Activated CD4-positive, CD25-positive, alpha-beta regulatory T cell treated with anti-CD3 and anti-CD28 coated beads, Interleukin-2, amount 50 U/mL, for 16 hours (primary cell): ENCODE measurements at places on chromosomes 1 and 21.

- DNase-seq = no peak
These were observed 22.8 kb downstream of the NEK7 start for GRCh38 chr1:198179556-198179981.

DNA sequence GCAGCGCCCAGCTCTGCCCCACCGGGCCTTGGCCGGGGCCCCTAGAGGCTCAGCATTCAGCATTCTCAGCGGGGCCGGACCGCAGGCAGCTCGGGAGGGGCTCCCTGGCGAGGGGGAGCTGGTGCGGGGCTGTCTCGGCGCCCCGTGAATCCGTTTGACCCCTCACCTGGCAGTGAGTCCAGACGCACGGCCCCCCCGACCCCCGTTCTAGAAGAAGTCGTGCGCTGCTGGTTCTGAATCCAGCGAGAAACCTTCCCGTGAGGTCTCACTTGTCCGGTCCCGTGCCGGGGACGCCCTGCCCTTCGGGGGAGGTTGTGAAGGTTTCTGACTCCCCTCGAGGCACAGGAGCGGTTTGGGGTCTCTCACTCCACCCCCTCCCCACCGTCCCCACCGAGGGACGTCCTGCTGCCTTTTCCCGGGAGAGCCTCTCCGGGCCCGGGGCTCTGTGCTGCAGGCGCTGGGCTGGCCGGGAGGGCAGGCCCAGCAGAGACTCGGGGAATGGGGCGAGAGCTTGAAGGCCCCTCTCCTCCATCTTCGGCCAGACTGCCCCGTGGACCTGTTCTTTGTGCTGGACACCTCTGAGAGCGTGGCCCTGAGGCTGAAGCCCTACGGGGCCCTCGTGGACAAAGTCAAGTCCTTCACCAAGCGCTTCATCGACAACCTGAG lies 655 bp downstream of the COL6A1 start:
- DNase-seq = no peak

DNA sequence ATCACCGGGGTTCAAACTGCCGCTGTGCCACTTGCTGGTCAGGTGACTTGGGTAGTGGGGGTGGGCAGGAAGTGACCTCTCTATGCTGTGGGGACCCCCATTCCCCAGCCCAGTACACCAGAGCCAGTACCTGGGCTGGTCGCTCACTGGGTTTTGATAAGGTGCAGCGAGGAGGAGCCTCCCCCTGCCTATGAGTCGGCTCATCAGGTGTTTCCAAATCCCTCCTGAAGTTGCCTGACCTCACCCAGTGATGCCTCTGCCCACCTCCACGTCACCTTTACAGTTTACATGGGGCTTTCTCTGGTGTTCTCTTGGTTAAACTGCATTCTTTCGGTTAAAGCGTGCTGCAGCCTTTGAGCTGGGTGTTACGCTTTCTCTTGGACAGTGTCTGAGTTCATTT lies 58.2 kb downstream of the ARHGEF10L start:
- DNase-seq = no peak

GRCh38 chr21:33040215-33040614 lies 14.5 kb downstream of the OLIG2 start:
- DNase-seq = no peak

GRCh38 chr1:247335882-247336281 lies 4.2 kb upstream of the ZNF496 start:
- no peak for DNase-seq

DNA sequence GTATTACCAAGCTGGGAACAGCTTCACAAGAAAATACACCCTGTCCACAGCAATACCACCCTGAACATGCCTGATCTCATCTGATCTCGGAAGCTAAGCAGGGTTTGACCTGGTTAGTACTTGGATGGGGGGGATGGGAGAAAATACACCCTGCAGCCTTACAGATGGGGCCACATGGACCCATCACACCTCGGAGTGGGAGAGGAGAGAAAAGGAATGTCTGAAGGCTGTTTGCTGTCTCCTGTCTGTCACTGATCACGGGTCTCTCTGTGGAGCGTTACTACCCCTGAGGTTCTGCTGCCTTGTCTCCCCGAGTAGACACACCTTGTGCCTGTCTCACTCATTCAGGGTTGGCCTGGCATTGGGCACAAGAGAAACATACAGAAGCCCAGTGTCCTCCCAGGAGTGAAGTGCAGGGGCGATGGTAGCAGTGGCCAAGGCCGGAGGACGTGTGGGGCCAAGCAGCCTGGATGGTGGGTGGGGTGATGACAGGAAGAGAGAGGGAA lies 48.0 kb downstream of the TEX35 start:
- DNase-seq = no peak

DNA sequence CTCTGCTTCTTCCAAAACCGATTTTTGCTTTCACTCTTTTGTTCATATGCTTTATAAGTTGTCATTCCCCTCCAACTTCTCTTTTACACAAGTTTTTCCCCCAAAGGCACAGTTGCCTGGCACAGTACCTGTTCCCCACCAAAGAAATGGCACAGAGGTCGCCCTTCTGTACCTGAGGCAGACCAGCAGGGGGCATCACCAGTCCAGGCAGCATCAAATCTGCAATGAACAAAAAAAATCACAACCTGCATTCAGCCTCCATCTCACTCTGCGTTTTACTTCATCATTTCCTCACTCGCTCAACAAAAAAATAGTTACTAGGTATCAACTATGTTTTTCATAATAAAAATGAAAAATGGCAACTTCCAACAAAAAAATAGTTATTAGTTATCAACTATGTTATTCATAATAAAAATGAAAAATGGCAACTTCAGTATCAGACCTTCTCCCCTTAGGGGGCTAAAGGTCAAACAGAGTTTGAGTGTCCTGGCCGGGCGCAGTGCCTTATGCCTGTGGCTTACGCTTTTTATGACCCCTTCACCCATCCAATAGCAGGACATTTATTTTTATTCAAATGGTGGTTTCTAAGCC lies 4.1 kb downstream of the EIF2D start:
- no peak for DNase-seq

DNA sequence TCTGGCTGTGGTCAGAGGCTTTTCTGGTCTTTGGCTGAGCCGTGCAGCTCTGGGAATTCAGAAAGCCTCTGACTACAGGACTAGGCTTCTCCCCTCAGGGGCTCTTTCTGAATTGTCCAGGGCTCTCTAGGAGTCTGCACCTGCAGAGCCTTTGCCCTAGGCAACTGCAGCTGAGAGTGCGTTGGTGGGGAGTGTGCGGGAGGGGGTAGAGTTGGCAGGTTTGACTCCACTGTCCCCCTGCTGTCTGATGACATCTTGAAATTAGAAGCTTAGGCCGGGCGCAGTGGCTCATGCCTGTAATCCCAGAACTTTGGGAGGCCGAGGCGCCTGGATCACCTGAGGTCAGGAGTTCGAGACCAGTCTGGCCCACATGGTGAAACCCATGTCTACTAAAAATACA lies 32.9 kb downstream of the KIAA1614 start:
- DNase-seq = no peak

DNA sequence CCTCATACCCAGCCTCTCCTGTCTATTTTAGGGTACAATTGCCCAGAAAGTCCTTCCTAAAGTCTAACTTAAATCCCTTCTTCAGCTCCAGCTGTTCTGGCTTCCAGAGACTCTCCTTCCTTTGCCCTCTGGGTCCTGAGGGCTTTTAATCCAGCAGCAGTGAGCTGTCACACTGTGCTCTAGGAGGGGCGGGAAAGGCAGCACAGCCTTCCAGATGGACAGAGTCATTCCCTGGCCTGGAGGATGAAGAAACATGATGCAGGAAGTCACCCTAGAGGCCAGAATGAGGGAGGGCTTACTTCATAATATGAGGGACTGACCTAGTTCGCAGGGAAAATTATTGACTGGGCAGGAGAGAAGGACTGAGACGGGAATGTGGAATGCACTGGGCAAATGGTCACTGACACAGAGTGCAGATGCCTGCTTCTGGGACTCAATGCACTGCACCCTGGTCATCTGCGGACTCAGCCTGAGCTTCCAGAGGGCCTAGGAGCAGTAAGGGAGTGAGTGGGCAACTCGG lies 1.3 kb downstream of the SH2D2A start:
- no peak for DNase-seq

DNA sequence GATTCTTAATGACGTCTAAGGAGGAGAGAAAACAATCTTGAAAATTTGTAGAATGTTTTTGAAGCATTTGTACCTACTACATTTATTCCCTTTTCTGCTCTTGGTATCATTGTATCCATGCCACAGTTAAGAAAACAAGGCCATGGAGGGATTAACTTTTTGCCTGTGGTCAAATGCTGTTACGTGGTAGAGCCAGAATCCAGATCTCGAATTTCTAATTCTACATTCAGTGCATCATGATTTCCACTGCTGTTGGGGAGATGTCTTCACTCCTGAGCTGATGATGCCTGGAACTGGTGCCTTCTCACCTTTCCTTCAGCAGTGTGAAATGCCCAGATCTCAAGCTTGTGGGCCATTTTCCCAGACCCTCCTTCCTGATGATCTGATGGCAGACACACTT lies 175.6 kb downstream of the HHAT start:
- no peak for DNase-seq

GRCh38 chr21:38333301-38334272 lies 76.8 kb downstream of the KCNJ15 start:
- DNase-seq = no peak

GRCh38 chr1:25157846-25158245 lies 74.5 kb downstream of the SYF2 start:
- DNase-seq = no peak

- no peak for DNase-seq
These were observed 40.6 kb downstream of the PTP4A2 start for GRCh38 chr1:31897526-31898100.

DNA sequence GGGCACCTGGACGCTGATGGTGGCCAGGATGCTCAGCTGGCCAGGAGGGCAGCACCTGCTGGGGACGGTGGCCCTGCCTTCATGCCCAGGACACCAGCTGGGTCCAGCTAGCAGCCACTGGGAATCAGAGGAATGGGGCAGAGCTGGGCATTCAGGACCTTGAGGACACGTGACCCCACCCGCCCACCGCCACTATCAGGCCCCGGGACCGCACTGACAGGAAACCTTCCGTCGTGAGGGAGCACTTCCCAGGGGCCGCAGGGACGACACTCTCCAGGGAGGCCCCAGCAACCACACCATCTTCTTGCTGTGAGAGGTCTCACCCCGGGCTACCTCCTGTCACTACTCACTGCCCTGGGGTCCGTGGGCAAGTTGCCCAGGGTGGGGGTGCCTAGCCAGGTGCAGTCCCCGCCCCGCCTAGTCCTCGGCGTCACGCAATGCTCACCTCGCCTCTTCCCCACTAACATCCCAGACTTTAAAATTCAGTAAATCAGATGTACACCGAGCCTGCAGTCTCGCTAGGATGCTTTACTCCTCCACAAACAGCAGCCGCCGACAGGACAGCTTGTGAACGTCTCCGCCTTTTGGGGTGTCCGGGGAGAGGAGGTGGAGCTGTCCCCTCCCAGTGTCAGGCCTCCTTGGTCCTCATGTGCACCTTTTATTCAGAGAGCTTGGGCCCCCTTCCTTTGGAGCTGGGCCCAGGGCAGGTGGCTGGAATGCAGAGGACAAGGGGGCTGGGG lies 4.9 kb downstream of the VWA1 start:
- no peak for DNase-seq

DNA sequence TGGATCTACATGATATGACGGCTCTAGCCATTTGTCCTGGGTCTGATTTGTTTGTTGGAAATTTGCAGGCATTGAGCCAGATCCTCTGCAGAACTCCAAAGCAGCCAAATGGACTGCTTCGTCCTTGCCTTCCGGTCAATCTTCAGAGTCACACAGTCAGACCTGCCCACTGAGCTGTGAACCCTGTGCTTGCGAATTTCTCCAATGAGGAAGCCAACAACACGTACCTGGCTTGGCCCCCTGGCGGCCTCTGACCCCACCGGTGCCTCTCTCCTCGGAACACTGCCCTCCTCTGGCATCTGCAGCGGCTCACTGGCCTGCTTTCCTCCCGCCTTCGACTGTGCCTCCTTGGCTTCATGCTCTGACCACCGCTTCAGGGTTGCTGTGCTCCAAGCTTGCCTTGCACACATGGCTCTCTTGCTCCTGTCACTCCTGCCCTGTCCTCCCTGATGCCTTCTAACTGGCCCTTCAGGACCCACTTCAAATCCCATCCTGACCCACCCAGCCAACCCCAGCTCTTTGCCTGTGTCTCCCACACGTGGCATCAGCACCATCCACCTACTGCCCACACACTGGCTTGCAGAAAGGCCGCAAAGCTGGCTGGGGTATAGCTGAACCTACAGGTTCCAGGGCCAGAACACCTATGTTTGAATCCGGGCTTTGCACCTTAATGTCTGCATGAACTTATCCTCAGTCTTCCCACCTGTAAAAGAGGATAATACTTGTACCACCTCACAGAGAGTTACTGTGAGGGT lies 128.2 kb downstream of the KCNN3 start:
- DNase-seq = no peak

DNA sequence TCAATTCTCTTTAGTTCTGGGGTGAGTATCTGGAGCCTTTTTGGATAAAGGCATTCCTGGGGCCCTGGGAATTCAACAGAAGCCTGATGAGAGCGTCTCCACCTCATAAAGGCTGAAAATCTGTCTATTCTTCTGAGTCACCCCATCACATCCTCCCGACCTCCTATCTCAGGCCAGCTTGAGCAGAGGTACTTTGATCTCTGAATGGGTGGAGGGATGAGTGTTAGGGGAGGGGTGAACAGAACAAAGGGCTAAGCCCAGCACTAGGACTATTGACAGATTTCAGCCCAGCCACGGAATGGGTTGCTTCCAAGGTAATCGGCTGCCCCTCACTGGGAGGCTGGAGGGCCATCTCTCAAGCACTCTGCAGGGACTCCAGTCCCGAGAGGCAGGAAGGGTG lies 2.5 kb upstream of the MYBPH start:
- no peak for DNase-seq

DNA sequence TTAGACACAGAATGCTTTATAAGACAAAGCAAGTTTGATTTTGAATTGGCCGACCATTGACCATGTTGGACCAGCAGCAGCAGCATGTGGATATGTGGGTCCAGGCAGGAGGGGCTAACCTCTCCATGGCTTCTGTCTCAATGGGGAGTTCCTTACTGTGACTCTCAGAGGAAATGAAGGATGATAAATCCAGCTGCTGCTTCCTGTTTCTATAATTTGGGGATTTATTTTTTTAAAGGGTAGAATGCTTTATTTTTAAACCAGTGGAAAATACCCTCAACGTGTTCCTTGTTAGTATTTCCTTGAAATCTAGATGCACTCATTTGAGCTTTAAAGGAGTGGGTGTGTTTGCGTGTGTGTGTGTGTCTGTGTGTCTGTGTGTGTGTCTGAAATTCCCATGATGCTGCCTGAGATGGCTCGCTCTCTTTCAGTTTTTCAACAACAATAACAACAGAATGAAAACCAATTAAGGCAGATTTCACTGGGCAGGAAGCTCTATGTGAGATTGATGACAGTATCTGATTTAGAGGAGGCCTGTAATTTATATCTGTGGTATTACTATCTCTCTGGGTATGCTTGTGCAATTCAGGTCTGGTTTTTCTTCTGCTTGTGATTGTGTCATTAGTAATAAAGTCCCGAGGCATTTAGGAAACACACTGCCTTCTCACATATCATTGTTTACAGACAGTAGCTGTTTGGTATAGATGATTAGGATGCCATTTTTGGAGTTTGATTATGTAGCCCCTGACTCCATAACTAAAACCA lies 86.1 kb upstream of the ZNF326 start:
- no peak for DNase-seq

- peak; percentile 16 for DNase-seq
These were observed 105.9 kb upstream of the C21orf91 start for GRCh38 chr21:17925000-17925610.

GRCh38 chr21:42597487-42598158 lies 55.8 kb upstream of the PDE9A start:
- no peak for DNase-seq

GRCh38 chr1:25105836-25106235 lies 126.5 kb downstream of the SYF2 start:
- no peak for DNase-seq

GRCh38 chr1:238991765-238992495 lies 394.4 kb upstream of the CHRM3 start:
- DNase-seq = no peak
